ENCODE measurements at places on chromosomes 4 and X. TPM values are rescaled to one million over a fixed set of nuclear protein-coding genes. Genes with fewer than 3 reads are reported as not detected.

DNA sequence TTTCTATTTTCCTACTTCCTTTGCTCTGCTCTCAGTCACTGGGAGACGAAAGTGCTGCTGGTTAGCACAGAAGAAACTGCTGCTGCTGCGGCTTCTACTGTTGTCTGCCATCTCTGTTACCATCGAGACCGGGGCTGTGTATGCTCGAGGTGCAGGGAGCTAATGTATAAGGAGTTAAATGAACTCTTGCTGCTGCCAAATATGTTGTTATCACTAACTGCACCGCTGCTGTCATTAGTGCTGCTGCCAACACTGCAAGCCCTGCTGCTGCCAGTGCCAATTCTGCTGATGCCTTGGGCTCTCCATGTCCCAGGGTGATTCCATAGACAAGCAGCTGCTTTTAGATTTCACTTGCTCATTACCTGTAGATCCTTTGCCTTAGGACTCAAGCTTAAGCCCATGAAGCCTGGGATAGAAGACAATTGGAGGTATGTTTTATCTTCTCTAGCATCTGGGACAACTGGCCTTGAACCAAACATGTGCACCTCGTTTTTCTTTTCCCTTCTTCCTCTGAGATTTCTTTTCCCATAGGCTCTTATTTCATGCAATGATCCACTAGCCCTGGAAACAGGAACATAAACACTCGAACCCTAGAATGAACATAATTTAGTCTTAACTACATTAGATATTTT lies 107.8 kb downstream of the CCSER1 start:
- H3K4me3 ChIP-seq = no peak overlapping the region
- H3K27me3 ChIP-seq = no peaks in the 10 kb centered on the region
- H3K36me3 ChIP-seq = no peaks in the 10 kb centered on the region
- no peak for DNase-seq
- no peaks in the 10 kb centered on the region for H3K4me1 ChIP-seq
- no peak overlapping the region for H3K27ac ChIP-seq

Gene EMCN
- total RNA-seq = 19.0 TPM

Gene BMX
- 2.9 TPM for total RNA-seq

Gene ANXA10
- not detected for total RNA-seq

Gene SH3BP2
- 34.5 TPM for total RNA-seq

Gene CSAG1
- total RNA-seq = not detected

- H3K27me3 ChIP-seq = no peaks in the 10 kb centered on the region
- no peak overlapping the region for H3K4me3 ChIP-seq
Measured at GRCh38 chrX:139113708-139114107, 402.2 kb upstream of the FGF13 start.

DNA sequence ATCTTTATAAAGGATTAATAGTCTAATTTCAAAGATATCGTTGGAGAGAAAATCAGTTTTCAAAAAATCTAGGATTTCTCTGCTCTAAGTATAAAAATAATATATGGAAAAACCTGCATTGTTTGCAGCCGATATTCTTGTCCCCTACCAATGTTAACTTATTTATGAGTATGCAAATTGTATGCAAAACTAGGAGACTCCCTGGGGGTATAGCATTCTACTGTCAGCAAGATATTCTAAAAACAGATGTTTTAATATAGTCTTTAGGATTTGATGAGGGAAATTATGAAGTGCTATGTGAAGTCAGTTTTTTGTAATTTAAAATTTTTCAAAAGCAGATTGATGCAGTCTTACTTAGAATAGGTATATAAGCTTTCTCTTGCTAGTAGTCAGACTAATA lies 40.9 kb downstream of the GK2 start:
- H3K27ac ChIP-seq = no peak overlapping the region
- no peaks in the 10 kb centered on the region for H3K36me3 ChIP-seq
- no peak overlapping the region for H3K4me3 ChIP-seq
- no peaks in the 10 kb centered on the region for H3K27me3 ChIP-seq
- no peak for DNase-seq

DNA sequence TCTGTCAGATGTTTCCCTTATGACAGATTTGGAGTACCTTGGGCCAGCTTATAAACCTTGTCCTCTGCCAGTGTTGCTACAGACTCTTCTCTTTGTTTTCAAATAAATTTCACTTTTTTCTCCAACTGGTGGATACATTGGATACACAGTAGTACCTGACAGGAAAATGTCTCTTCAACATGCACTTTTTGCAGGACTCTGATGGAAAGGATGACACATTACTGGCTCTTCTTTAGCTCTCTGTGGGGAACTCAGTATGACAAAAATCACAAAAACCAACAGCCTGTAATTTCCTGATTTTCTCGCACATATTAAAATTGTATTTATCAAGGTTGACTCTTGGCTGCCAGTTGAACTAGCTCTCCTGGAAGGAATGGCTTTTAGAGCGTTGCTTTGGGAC lies 61.3 kb upstream of the GIMD1 start:
- H3K27me3 ChIP-seq = no peaks in the 10 kb centered on the region
- H3K36me3 ChIP-seq = no peaks in the 10 kb centered on the region
- H3K4me3 ChIP-seq = no peak overlapping the region
- DNase-seq = no peak

Gene RBBP7
- 121 TPM for total RNA-seq

Gene VSIG4
- 64.0 TPM for total RNA-seq

- H3K4me3 ChIP-seq = no peak overlapping the region
- H3K27me3 ChIP-seq = no peaks in the 10 kb centered on the region
- H3K4me1 ChIP-seq = peaks cover 6% of the 10 kb centered on the region
- no peak overlapping the region for H3K27ac ChIP-seq
Measured at GRCh38 chr4:39750216-39750615, 52.3 kb downstream of the UBE2K start.

- no peak for DNase-seq
- peak overlapping the region; percentile 45 for H3K27ac ChIP-seq
- H3K27me3 ChIP-seq = no peaks in the 10 kb centered on the region
- H3K4me3 ChIP-seq = no peak overlapping the region
- no peaks in the 10 kb centered on the region for H3K36me3 ChIP-seq
Measured at GRCh38 chrX:78532363-78532762, 126.8 kb downstream of the RTL3 start.

GRCh38 chr4:77209936-77210335 lies 52.9 kb downstream of the CCNG2 start:
- no peaks in the 10 kb centered on the region for H3K4me1 ChIP-seq
- no peaks in the 10 kb centered on the region for H3K36me3 ChIP-seq
- DNase-seq = no peak
- no peaks in the 10 kb centered on the region for H3K27me3 ChIP-seq
- no peak overlapping the region for H3K27ac ChIP-seq

DNA sequence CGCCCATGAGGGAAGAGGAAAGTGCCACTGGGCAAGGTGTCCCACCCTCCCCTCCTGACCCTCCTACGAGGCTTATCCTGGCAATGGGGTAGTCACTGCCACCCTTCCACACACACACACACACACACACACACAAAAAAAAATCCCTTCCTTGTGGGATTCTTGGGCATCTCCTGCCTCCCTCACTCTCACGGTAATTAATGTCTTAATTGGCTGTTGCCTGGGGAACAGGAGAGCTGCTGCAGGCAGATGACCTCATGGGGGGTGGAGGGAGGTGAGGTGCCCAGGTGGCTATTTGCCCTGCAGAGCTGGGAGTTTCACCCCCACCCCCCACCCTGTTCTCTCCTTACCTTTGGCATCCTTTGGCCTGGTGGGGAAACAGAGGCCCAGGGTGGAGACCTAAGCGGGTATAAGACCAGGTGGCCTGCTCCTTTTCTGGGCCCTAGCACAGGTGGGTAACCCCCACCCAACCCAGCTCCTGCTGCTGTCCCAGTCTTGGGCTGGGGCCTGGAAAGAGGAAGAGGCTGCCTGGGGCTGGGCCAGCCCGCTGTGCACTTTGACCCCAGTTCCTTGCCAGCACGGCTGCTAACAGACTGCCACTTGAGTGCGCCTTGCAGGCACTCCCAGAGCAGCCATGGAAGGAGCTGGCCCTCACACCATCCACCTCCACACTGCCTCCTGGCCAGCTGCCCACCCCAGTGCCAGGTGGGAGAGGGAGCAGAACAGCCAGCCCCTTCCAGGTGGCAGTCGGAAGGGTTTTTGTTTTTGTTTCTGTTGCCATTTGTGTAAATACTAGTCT lies 12.6 kb downstream of the EFNB1 start:
- DNase-seq = no peak
- H3K27ac ChIP-seq = no peak overlapping the region
- no peaks in the 10 kb centered on the region for H3K4me1 ChIP-seq
- no peaks in the 10 kb centered on the region for H3K27me3 ChIP-seq
- H3K4me3 ChIP-seq = no peak overlapping the region

DNA sequence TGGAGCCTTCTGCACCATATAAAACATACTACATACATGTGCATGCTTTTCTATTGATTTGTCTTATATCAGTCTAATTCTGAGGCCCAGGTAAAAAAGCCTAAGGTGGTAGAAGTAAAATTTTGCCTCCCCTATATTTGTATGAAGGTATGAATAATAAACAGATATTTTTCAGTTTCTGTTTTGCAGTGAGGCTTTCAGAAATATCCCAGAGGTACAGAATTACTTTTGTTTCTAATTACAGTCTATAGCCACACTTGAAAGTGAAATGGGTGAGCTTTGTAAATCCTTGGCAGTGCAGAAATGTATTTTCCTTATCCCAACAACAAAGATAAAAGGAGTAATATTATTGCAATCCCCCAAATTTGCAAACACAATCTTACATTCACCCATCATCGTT lies 59.5 kb downstream of the DDX60 start:
- no peaks in the 10 kb centered on the region for H3K27me3 ChIP-seq
- no peak for DNase-seq
- H3K27ac ChIP-seq = no peak overlapping the region
- no peaks in the 10 kb centered on the region for H3K4me1 ChIP-seq
- no peak overlapping the region for H3K4me3 ChIP-seq

Gene NKX3-2
- total RNA-seq = 6.2 TPM

Gene PFKFB1
- not detected for total RNA-seq

Gene ARSJ
- 26.0 TPM for total RNA-seq

DNA sequence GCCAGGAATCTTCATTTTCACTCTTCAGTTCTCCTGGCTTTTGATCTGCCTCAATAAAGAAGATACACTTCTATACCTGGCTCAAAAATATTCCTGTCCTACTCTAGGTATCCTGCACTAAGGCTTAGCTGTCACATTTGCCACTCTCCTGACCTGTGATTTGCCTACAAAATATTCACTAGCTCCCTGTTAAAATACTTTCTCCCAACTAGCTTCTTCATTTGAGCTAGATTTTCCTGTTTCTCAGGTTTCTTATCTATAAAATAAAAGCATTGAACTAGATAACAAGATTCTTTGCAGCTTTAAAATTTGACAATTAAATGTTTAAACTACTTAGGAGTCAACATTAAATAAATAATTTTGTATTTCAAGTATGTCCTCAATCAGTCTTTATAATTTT lies 53.2 kb downstream of the CHIC2 start:
- H3K4me3 ChIP-seq = no peak overlapping the region
- H3K36me3 ChIP-seq = peaks cover 4% of the 10 kb centered on the region
- H3K4me1 ChIP-seq = no peaks in the 10 kb centered on the region
- no peaks in the 10 kb centered on the region for H3K27me3 ChIP-seq
- no peak overlapping the region for H3K27ac ChIP-seq

DNA sequence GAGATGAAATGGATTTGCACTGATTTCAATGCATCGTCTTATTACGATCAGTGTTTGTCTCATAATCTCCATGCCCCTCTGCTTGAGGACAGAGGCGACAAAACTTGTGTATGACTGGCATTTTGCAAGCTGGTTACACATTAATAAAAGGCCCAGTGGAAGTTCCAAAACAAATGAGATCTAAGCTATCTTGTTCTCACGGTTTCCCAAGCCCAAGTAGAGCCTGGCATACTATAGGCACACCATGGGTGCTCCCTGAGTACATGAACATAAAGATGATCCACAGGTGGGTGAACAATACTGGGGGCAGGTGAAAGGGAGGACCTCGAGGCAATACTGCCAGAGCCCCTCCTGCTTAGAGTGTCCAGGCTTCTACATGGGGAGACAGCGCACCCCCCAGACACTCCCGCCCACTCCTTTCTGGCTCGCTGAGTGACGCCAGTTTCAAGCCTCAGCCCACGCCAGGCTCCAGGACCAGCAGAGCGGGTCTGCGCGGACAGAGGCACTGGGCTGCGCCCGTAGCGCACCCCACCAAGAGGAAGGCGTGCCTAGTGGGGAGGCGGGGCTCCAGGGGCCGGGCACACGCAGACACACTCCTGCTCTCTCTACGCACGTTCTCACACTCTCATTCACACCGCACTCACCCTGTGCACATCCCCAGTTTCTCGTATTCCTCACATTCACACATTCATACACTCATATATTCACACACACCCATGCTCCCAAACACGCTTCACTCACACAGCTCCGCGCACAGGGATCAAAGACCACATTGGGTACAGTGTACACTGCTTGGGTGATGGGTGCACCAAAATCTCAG lies 8.9 kb upstream of the GSX2 start:
- H3K4me1 ChIP-seq = peaks cover 33% of the 10 kb centered on the region
- H3K27ac ChIP-seq = no peak overlapping the region
- no peak for DNase-seq
- H3K27me3 ChIP-seq = peaks cover 35% of the 10 kb centered on the region

DNA sequence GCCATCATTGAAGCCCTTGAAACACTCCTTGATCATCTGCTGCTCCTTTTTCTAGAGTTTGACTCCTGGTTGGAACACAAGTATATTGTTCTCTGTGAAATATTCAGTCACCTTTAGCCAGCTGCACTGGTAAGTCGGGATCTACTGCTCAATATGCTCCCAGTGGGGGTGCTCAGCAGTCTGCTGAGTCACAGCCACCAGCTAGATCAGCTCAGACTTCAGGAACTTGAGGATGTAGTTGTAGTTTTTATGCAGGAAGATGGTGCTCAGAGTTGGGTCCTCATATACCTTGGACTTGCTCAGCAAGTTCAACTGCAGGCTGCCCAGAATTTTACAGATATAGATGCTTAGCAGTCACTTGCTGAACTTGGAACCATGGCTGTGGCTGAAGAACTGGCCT lies 202.5 kb upstream of the RPL34 start:
- peak; percentile 55 for DNase-seq
- no peaks in the 10 kb centered on the region for H3K4me1 ChIP-seq
- H3K4me3 ChIP-seq = no peak overlapping the region
- no peaks in the 10 kb centered on the region for H3K36me3 ChIP-seq
- no peak overlapping the region for H3K27ac ChIP-seq

- no peak overlapping the region for H3K27ac ChIP-seq
- no peaks in the 10 kb centered on the region for H3K27me3 ChIP-seq
- no peaks in the 10 kb centered on the region for H3K4me1 ChIP-seq
- no peak for DNase-seq
Measured at GRCh38 chr4:95522682-95523530, 25.9 kb downstream of the UNC5C start.

Gene CORIN
- total RNA-seq = 3.3 TPM

Gene TEX11
- not detected for total RNA-seq

- H3K36me3 ChIP-seq = no peaks in the 10 kb centered on the region
- no peak for DNase-seq
- no peak overlapping the region for H3K4me3 ChIP-seq
Measured at GRCh38 chrX:37767430-37767829, 12.4 kb upstream of the CYBB start.

Gene EGF
- total RNA-seq = 1.7 TPM

Gene IL21
- not detected for total RNA-seq

DNA sequence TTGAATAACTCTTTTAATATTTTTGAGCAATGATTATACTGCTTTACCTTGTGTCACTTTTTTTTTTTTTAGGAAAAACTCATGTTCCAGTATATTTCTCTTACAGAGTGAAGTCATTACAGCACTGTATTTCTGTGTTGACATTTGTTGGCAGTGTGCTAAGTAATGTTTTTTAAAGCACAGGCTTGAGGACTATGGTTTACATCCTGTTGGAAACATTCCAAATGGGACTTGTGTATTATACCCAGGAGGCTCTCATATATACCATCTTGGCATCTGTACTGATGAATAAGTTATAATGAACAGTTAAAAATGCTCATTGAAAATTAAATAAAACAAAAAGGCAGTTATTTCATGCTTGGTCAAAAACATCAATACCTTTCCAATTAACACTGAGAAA lies 33.8 kb downstream of the CEP44 start:
- no peak overlapping the region for H3K4me3 ChIP-seq
- no peak overlapping the region for H3K27ac ChIP-seq
- no peak for DNase-seq

All from esophagus muscularis mucosa (tissue), 4 donors.